ENCODE measurements at places on chromosomes 7 and 10.

GRCh38 chr7:95916573-95917297 is 144.4 kb downstream of the DYNC1I1 start:
- DNase-seq: peak; percentile 84

- no peak for DNase-seq
Measured at GRCh38 chr7:22174574-22174953, 182.4 kb downstream of the RAPGEF5 start.

- DNase-seq: no peak
Measured at GRCh38 chr7:11120675-11121220, 147.1 kb downstream of the PHF14 start.

DNA sequence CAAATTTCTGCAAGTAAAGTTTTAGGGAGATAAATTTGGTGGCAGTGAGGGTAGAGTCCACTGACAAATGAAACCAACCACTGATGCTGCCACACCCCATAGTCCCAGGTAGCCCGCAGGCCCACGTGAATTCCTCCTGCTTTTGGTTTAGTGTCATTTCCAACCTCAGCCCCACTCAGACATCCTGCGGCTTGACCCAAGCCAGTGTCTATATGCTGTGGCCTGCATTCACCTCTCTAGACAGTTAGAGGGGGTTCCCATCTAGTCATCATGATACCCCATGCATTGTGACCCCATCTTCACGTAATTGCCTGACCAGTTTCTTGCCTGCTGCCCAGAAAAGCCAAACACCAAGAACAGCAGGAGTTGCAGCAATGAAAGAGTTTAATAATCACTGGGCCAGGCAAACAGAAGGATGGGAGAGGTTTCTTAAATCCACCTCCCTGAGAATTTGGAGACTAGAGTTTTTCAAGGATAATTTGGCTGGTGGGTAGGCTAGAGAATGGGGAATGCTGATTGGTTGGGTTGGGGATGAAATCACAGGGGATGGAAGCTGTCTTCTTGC is 332.0 kb upstream of the GALNT17 start:
- DNase-seq: no peak

DNA sequence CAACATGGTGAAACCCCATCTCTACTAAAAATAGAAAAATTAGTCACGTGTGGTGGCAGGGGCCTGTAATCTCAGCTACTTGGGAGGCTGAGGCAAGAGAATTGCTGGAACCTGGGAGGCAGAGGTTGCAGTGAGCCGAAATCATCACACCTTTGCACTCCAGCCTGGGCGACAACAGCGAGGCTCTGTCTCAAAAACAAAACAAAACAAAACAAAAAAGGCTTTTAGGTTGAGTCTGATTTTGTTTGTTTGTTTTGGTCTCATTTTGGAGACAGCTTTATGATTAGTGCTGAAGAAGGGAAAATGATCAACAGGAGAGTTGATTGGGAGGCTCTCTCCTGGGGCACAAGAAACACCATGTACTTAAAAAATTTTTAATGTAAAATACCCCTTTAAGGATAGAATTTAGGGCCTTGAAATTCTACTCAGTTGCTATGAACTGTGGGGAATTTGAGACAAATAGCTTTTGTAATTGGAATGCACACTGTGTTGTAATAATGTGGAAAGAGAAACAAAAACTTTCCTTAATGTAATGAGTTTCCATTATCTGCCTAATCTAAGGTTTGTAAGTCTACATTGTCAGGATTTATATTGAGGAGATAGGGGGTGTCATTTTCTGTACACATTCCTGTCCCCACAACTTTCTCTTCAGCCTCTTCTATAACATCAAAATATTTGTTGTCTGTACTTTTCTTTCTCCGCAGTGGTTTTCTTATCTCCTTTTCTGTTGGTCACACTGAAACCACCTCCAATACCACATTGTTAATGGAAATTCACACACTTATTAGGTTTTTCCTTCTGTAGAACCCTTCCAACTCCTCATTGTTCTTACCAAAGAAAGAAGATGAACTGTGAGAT is 41.3 kb downstream of the ARID5B start:
- DNase-seq: no peak

DNA sequence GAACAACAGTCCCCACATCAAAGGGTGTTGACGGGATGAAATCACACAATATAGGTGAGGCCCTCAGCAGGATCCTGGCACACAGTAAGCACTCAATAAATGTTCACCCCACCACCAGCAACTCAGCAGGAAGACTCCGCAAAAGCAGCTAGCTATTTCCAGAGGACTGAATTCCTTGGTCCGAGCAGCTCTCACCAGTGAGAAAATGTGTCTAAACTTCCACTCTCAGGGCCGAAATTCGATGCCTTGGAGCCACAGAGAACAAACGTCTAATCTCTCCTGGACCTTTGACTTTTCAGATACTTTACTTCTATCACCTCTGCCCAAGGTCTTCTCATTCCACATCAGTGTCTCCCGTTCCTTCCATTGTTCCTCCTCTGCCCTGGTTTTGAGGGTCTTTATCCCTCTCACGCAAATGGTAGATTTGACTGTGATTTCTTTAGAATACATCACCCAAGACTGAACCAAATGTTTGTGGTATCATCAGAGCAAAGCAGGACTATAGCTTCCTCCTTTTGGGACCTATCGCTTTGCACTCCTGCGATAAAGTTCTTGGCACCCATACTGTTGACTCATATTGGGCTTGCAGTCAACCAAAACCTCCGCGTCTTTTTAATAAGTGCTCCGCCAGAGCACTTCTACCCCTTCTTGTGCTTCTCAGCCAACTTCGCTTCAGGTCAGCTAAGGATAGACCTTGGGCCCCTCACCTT is 903 bp upstream of the NT5C2 start:
- peak; percentile 45 for DNase-seq

GRCh38 chr7:65809259-65809981 is 63.5 kb upstream of the VKORC1L1 start:
- no peak for DNase-seq

DNA sequence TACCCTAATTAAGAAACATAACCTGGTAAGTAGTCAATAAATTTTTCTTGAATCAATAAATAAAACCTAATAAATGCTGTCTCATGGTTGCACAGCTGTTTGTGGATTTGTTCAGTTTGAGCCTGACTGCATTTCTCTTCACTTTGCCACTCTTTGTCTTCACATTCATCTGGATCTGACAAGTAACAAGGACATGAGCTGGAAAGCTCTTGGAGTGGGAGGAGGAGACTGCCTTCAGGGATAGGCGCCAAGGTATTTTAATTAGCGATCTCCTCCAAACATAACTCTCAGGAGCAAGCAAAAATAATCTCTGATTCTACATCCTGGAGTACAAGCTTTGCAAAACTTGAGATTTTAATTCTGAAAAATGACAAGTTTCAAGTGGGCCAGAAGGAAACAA is 251.0 kb downstream of the BMPER start:
- no peak for DNase-seq

- no peak for DNase-seq
Measured at GRCh38 chr7:141979568-141979967, 6.0 kb upstream of the TAS2R38 start.

GRCh38 chr7:156095908-156096539 is 283.8 kb upstream of the SHH start:
- no peak for DNase-seq

- DNase-seq: no peak
Measured at GRCh38 chr7:149721084-149721601, 52.2 kb downstream of the ZNF467 start.

DNA sequence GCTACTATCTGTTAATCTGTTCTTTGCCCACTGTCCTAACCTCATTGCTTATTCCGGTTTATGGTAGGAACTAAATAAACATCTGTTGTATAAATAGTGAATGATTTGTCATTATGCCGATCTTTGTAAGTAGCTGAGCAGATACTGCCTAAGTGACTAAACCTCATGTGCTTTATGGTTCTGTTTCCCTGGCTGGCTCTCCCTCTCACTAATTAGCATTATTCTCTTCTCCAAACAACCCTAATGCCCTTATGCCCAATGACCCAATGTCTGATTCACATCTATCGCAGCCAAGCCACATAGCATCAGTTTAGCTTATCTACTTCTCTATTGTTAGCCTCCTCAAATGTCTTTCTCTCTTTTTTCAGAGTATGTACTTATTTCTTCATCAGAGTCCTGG is 462.3 kb upstream of the POT1 start:
- DNase-seq: no peak

GRCh38 chr10:118116715-118117449 is 70.1 kb upstream of the RAB11FIP2 start:
- no peak for DNase-seq

- DNase-seq: no peak
Measured at GRCh38 chr10:62959553-62959952, 143.4 kb upstream of the EGR2 start.

GRCh38 chr7:155863721-155864151 is 51.5 kb upstream of the SHH start:
- no peak for DNase-seq

DNA sequence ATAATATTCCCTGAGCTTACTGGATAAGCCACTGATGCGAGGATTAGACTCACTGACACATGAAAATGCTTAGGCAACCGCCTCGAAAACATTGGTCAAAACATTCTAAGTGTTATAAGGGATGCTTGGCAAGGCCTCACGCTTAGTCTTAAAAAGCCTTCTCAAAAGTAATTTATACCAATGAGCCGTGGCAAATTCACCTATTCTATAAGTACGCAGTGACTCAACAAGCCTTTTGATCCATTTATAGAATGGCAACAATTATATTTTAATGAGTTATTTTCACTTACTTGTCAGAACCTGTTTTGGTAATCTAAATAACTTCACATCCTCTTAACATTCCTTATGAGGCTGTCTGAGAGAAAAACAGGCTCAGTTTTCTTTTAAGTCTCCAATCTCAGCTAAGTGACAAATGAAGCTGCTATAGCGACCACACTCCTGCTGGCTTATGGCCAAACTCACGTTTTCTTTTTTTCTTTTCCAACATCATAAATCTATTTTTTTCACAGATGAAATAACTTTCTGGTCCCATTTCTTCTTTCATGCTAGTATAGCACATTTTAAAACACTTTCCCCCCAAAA is 121.2 kb upstream of the AFAP1L2 start:
- DNase-seq: no peak

DNA sequence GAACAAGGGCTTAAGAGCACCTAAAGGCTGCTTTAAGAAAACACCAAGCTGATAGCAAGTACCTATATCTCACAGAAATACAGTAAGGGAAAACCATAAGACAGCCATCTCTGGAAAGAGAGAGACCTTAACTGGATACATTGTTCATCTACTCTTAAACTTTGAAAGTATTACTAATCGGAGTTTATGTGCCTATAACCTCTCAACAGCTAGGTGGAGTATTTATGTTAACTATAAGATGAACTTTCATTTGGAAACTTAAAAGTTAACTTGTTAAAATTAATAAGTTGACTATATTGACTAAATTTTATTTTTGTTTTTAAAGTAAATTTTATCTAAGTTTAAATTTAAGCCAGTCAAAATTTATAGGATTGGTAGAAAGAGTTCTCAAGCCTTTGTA is 90.6 kb downstream of the USP6NL start:
- no peak for DNase-seq

DNA sequence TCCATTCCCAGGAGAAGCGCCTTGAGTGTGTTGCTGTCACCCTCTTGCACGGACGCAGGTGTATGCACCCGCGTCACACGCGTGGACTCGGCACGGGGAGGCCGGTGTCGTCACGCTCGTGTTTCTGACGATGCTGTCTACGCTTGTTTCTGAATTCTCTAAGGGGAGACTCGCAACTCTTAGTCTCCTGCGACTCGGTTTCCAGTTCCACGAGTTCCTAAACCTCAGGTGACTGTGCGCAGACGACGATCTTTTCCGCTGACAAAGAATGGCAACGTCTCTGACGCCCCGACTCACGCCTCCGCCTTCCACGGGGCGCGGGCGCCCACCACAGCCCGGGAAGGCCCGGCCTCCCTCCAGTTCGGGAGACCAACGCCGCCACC is 579 bp downstream of the IDI1 start:
- DNase-seq: peak; percentile 30

GRCh38 chr10:11828682-11829284 is 5.6 kb downstream of the PROSER2 start:
- no peak for DNase-seq

DNA sequence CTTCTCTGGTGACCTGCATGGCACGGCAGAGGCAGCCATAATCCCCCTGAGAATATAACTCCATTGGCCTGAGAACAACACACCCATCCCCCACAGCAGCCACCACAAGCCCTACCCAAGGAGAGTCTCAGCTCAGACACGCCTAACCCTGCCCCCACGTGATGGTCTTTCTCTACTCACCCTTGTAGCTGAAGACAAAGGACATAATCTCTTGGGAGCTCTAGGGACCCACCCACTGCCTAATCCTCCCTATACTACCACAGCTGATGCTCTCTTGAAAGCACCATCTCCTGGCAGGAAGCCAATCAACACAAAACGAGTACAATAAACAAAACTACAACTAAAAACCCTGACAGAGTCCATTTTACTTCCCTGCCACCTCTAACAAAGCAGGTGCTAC is 30.7 kb upstream of the HPSE2 start:
- DNase-seq: no peak

- no peak for DNase-seq
Measured at GRCh38 chr7:138690495-138690894, 10.7 kb downstream of the SVOPL start.

DNA sequence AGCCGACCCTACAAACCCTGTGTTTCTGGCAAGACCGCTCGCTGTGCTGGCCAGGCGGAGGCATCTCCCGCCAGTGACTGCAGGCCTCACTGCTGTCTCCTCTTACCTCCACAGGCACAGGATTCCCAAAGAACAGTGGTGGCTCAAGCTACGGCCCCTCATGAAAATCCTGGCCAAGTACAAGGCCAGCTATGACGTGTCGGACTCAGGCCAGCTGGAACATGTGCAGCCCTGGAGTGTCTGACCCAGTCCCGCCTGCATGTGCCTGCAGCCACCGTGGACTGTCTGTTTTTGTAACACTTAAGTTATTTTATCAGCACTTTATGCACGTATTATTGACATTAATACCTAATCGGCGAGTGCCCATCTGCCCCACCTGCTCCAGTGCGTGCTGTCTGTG is 36.2 kb downstream of the PITRM1 start:
- peak; percentile 53 for DNase-seq

DNA sequence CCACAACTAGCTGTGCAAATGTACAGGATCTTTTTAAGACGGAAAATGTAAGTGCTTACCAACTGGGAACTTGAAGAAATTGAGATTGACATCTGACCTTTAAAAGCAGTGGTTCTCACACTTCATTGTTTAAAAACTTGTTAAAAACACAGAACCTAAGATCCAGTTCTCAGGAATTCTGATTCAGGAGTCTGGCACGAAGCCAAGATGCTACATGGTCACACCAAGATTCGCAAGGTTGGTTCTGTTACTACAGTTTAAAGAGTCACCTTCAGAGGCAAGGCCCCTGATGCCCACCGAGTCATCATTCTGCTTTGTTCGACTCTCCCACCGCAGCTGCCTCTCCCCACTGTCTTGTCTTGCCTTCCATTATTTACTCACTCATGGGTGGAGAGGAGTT is 113.3 kb downstream of the GLI3 start:
- no peak for DNase-seq

DNA sequence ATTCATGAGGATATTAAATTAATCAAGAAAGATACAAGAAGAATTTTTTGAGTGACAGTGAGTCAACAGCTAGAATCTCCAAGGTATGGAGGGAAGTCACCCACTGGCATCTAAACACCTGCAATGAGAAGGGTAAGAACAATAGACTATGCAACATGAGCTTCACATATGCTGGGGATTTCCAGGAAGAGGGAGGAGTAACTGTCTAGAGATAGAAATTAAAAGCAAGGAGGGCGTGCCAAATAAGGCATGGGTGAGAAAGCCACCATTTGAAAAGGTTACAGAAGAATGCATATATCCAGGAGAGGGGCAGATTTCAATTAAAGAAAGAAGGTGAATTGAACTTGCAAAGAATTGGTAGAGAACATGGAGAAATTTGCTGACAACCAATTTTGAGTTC is 365.7 kb downstream of the GPR37 start:
- DNase-seq: no peak

GRCh38 chr7:42176724-42177101 is 60.3 kb downstream of the GLI3 start:
- DNase-seq: no peak

All from cerebellar cortex (tissue), 1 donor.